ENCODE measurements at places on chromosomes 3 and 15.

DNA sequence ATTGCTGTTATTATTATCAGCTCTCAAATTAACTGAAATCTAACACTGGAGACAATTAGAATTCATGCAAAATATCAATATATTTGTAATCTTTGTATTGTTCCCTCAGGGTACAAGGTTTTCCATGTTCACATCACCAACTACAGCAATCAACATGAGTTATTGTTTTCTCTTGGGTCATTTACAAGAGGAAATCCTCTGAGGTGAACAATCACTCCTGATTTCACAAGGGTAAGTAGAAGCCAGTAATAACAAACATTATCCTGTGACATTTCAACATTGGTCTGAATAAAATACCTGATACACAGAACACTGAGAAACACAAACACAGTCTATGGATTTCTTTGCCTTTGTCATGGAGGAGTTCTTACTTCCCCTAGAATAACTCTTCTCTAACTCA lies 174.0 kb downstream of the SUCNR1 start:
- no peak for DNase-seq

GRCh38 chr3:79517766-79518413 lies 249.9 kb downstream of the ROBO1 start:
- DNase-seq = no peak

- no peak for DNase-seq
Observed at GRCh38 chr15:40265355-40265754, 17.5 kb downstream of the ANKRD63 start.

GRCh38 chr15:31974154-31974794 lies 56.0 kb upstream of the CHRNA7 start:
- no peak for DNase-seq

GRCh38 chr3:67461667-67462142 lies 192.7 kb downstream of the SUCLG2 start:
- no peak for DNase-seq

DNA sequence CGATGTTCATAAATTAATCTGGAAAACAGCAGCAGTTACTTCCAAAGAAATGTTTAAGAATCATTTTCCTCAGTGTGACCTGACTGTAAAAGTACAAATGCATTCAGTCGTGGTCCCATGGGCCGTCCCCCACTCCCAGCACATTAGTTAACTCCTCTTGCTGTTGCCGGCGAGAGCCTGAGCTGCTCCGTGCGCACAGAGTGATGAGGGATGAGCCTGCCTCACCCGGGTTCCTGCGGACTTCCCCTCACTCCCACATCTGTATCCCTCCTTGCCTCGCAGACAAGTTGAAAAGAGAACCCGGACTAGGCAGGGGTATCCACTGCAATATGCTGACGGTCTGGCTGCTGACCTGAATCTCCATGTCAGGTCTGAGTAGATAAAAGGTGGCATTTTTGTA lies 861.7 kb upstream of the NR2F2 start:
- DNase-seq = no peak

- DNase-seq = no peak
Observed at GRCh38 chr3:16514021-16514700, 662 bp upstream of the RFTN1 start.

GRCh38 chr3:139523718-139524117 lies 15.8 kb downstream of the RBP1 start:
- no peak for DNase-seq

DNA sequence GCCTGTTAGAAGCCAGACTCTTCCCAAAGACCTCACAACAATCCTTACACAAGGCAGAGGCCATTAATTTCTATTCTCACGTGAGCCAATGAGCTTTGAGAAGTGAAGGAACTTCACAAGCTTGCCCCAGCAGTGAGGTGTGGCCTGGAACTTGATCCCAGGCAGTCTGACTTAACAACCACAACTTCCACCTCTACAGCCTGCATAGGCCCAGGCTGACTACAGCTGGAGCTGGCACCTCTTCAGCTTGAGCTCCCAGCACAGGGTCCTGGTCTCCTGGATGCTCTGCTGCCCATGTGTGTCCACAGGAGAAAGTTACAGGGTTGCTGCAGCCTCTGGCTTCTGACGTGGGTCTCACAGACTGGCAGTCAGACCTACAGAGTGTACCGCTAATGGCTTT lies 111.0 kb downstream of the ERC2 start:
- no peak for DNase-seq

DNA sequence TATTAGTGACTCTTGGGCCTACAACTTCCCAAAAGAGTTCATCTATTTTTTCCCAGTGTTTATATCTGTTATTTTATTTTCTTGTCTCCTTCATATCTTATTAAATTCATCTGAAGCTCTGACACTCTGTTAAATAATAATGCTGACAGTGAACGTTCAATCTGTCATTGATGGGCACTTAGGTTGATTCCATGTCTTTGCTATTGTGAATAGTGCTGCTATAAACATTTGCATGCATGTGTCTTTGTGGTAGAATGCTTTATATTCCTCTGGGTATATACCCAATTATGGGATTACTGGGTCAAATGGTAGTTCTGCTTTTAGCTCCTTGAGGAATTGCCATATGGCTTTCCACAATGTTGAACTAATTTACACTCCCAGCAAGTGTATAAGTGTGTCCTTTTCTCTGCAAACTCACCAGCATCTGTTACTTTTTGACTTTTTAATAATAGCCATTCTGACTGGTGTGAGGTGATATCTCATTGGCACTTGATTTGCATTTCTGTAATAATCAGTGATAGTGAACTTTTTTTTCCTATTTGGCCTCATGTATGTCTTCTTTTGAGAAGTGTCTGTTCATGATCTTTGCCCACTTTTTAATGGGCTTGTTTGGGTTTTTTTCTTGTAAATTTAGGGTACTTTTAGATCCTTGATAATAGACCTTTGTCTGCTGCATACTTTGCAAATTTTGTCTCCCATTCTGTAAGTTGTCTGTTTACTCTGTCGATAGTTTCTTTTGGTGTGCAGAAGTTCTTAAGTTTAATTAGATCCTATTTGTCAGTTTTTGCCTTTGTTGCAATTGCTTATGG lies 122.5 kb downstream of the LEKR1 start:
- no peak for DNase-seq

GRCh38 chr3:102163039-102163817 lies 271.6 kb upstream of the ZPLD1 start:
- DNase-seq = peak; percentile 29

- no peak for DNase-seq
Observed at GRCh38 chr3:48086705-48087104, 70.5 kb upstream of the MAP4 start.

DNA sequence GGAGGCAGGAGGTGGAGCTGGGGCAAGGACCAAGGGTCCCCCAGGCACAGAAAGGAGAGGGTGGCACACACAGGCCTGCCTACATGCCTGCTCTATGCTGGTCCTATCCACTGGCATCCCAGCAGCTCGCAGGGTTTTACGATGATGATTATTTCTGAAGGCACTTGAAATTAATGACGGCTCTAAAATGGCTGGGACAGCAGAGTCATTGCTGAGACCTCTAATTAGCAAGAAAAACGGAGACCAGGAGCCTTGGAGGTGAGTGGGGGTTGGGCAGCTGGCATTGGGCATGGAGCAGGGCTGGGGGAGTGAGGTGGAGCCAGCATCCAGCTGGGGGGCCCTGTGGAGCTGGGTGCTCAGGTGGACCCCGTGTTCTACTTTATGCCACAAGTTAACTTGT lies 3.5 kb upstream of the LINGO1 start:
- no peak for DNase-seq

DNA sequence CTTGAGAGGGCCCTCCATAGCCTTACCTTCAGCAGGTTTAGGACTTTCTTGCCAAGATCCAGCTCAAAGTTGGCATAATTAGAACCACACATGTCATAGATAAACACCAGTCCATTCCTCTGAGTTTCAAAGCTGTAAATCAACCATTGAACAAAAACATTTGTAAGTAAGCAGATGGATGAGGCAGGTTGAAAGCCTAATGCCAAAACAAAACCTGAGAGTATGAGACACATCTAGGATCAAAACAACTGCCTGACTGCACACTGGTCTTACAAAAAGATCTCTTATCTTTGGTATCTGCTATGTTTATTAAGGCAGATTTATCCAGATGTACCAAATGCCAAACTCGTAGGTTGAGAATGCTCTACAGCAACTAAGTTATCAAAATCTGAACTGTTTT lies 61.9 kb downstream of the PTPN9 start:
- no peak for DNase-seq
